NCI-H1930 (cell line): ENCODE measurements at places on chromosomes 2 and 18.

DNA sequence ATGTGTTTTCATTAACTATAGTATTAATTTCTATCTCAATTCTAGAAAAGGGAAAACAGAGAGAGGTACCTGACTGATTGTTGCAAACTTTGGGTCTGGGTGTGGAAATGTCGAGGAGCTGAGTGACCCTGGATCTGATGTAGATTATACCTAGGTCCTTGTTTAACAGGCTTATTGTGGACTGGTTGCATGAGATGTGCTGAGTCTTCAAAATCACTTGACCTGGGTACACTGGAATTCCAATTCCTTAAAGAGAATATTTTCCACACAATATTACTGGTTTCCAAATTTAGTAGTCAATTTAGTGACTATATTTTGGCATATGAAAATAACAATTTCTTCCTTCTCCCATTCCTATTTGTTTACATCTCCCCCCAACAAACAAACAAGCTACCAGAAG, 13.6 kb downstream of the DUSP11 start:
- no peak for DNase-seq

DNA sequence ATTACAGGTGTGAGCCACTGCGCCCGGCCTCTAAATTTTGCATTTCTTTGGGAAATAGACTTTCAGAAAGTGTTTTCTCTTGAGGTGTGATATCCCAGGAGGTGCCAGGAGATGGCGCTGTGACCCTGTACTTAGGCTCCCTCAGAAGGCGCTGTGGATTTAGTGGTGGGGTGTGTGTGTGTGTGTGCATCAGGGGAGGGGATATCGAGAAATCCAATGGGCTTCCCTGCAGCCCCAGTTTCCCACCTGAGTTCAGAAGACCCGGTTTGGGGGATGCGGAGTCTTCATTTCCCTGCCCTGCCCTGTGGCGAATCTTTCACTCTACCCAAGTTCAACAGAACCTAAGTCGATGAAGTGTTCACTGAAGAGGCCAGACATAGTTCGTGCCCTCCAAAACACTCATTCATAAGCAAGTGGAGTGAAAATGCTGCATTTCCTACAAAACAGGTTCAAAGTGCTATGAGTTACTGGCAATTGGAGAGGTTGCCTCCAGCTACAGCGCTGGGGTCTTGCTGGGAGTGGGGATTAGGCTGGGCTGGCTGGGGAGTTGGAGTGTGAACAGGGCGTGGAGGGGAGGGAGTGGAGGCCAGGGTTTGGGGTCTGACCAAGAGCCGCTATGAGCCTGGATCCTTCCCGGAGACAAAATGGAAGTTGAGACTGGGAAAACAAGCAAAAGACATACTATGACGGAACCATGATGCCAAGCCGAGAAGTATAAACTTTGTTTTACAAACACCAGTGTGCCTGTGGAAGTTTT, 6.5 kb upstream of the WNT6 start:
- peak; percentile 43 for DNase-seq

GRCh38 chr2:109433486-109433885, 180.3 kb downstream of the SEPTIN10 start:
- DNase-seq = no peak

DNA sequence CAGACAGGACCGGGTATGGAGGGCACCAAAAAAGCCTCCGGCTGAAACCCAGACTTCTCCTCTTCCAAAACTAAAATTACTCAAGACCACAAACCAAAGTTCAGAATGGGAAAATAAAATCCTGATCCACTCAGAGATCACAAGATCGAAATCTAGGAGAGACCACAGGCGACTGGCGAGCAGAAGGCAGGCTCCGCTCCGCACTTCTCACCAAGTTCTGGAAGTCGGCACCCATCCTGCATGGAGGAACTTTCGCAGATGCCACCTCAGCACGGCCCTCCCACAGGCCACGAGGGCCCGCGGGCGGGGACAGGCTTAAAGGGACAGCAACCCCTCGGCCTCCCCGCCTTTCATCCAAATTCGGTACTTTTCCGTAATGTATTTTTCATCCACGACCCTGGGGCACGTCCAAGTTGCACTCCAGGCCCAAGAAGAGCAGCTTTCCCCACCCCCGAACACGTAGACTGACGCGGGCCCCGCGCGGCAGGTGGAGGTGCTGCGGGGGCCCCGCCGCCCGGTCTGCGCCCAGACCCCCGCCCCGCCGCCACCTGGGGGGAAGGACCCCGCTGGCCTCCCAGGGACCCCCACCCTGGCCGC, 43.7 kb downstream of the HDLBP start:
- no peak for DNase-seq
